T-helper 2 cell (primary cell): ENCODE measurements at places on chromosomes 11 and 22.
A peak's percentile ranks its signal among the peaks of the same experiment; 100 is the strongest.

GRCh38 chr11:111541254-111542061 lies 938 bp downstream of the LAYN start:
- DNase-seq, result no peak

DNA sequence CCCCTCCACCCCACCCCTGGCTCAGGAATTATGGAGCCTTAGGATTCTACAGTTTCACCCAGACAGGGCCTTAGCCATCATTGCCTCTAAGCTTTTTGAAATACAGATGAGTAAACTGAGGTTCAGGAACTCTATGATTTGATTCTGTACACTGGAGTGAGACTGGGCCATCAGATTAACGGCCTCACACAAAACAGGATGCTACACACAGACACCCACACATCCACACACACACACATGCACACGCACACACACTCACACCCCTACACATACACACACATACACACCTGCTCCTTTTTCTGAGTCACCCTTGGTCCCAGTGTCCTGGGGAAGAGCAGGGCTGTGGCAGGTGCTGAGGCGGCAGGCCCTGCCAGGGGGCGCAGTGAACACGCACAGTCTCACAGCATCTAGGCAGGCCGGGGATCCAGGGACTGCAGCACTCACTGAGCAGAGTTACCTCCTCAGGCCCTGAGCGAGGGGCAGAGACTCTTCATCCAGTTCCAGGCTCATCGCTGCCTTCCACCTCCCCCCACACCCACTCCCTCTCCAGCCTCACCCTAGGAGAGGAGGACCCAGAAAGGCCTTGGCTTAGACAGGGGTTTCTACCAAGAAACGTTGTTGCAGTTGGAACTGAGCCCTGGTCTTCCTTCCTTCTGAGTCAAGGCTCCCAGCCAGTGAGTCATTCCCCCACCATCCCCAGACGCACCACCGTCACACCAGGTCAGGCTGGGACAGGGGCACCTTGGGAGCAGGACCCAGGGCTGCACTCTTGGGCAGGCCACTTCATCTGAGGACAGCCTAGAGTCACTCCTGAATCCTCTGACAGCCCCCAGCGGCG lies 89.8 kb upstream of the PARVA start:
- peak; percentile 24 for DNase-seq

DNA sequence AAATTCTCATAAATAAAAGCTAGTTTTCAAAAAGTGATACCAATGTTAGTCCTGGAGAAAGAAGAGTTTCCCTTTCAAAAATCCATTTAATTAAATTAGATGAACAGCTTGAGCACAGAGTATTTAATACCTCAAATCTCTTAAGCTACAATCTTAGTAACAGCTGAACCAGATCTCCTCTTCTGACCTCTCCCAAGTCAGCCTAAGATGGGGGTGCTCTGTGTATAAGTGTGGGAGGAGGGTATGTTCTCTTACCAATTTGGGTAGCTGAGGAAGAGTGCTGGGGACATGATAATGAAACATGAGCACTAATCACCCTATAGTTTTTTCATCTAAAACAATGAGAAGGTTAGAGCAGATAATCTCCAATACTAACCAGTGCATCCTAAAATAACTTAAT lies 9.6 kb downstream of the TPH1 start:
- no peak for DNase-seq

DNA sequence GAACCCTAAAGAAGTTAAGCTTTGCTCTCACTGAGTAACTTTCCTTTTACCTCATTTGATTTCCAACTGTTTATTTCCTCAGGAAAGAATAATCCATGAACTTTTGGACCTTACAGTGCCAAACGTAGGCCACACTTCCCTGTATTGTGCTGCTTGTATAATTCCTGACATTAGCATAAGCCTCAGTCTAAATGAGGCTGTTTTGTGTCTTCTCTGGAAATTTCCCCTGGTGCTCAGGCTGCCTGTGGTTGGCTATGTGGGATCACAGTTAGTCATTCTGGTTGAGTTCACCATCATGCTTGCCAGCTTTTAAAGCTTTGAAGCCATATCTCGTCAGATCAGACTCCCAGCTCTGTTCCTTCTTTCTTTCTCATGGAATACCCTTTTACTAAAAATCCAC lies 107.0 kb downstream of the FAM76B start:
- DNase-seq, result no peak

DNA sequence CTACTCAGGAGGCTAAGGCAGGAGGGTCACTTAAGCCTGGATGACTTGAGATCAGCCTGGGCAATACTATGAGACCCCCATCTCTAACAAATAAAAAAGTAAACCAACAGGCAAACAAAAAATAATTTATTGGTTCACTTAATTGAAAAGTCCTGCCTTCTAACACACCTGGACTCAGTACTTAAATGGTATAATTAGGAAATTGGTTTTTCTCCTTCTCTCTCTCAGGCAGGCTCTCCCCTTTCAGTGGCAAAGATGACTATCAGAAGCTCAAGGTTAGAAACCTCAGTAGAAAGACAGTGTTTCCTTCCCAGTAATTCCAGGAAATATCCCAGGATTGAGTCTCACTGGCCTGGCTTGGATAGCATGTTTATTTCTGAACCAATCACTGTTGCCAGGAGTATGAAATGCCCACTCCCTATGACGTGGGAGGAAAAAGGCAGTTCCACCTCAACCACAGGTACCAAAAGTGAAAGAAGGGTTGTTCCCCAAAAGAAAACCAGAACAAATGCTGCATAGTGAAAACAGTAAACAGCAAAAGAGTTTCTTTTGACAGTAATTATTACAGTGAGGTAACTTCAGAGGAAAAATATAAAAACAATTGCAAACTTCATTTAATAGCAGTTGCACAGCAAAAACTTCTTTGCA lies 56.3 kb upstream of the SOX6 start:
- no peak for DNase-seq

DNA sequence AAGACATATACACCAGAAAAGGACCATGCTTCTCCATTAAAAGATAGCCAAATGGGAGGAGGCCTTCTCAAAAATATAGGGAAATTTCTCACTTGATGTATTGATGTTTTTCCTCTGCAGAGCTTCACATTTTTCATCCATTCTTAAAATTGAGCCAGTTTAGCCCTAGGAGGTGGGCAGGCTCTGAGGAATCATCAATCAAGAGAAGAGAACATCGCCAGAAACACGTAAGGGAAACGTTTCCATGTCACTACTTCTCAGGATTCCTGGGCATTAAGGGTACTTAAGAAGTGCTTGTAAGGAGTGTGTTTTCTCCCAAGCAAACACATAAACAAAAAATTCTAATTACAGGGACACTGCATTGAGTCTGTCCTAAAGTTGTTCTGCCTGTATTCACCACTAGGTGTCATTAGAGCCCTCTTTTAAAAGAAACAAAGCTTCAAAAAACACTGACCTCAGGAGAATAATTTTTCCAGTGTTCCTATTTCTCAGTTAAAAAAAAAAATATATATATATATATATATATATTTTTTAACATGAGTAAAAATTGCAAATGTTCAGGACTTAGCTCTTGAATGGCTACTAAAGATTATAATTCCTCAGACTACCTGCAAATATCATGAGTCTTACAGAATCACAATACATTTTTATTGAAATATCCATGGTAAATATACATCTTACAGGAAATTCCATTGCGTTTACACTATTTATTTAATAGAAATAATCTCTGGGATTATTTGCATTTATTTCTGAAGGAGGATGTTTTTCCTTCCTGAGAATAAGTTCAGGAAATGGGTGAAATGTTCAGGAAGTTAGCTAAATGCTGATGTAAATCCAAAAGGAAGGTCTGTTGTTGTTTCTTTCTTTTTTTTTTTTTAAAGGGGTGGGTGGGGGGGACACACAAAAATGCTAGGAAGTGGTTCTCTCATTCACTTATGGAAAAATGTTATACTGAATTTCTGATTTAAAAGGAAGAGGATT lies 16.0 kb downstream of the FZD4 start:
- peak; percentile 39 for DNase-seq

DNA sequence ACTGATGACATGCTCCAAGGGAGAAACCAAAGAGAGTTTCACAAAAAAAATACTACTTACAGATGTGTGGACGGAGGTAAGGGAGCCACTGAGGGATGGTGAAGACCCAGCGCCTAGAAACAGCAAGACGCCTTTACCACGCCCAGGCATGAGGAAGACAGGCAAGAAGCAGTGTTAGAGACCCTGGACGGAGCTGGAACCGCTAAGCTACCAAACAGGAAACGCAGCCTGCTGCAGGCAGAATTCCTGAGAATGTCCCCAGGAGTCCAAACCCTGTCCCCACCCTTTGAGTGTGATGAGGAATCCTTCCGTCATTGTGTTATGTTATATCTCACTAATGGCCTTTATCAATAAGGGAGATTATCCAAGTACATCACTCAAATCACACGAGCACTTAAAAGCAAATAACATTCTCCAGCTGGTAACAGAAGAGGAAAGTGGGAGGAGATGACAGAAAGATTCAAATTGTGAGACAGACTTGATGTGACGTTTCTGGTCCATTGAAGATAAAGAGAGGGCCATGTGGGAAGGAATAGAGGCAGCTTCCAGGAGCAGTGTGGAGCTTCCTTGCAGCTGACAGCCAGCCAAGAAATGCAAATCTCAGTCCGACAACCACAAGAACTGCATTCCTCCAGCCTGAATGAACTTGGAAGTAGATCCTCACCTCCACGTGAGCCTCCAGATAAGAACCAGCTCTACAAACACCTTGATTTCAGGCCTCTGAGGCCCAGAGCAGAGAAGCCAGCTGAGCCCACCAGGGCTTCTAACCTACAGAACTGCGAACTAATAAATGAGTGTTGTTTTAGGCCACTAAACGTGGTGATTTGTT lies 19.1 kb downstream of the FAM181B start:
- DNase-seq, result no peak

DNA sequence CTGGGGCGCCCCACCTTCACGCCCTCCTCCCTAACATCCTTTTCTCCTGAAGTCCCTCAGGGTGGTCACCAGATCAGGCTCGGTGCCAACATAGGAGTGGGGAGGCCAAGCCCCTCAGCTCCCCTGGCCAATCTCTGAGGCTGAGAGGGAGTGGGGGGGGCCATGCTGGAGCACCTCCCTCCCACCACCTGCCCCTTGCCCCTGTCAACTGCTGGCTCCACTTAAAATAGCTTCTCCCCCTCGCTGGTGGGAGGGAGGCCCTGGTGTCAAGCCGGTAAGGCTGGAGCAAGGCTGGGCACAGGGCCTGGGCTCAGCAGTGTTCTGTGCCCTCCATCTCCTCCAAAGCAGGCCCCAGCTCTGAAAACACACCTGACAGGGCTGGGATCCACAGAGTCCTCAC lies 4.9 kb downstream of the PLXNB2 start:
- DNase-seq, result no peak

GRCh38 chr11:120170741-120171261 lies 32.9 kb upstream of the TRIM29 start:
- DNase-seq, result no peak

GRCh38 chr11:69186316-69187260 lies 30.9 kb downstream of the SMIM38 start:
- DNase-seq, result no peak

DNA sequence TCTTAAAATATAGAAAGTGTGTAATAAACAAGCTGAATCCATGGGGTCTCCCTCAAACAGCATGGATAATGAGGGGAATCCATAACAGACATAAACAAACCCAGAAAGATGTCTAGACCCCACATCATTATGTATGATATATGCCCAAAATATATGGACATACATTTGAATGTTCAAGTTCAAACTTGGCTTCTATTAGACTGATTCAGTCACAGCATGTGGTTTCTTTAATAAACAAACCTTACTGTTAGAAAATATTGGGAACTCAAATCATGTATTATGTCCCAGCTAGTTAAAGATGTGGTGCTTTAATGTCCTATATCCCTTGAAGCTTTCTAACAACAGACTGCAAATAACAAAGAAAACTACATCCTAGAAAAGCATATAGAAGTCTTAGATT lies 228.6 kb downstream of the SOX6 start:
- DNase-seq, result no peak

DNA sequence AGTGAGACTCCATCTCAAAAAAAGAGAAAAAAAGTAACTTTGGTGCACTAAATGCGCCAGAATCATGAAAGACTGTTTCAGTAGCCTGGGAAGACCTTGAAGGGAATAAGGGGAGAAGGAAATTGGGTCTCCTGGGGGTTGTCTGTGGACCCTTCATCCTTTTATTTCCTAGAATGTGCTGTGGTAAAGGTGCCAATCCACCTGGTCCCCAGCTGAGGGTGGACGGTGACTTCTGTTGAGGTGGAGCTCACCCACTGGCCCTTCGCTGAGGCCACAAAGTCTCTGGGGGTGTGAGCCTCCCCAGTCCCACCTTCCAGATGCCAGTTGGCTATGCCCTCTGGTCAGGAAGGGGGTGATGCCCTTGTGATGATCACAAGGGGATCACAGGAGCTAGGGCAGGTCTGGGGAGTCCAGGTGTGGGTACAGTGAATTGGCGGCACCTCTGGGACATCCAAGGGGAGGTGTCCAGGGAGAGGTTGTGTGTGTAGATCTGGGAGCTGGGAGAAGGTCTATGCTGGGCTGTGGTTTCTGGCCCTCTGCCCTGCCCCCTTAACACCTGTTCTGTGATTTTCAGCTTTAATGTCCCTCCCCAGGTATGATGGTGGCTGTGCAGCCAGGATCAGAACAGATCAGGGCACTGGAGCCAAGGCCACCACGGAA lies 34.2 kb upstream of the LMO1 start:
- DNase-seq, result no peak

DNA sequence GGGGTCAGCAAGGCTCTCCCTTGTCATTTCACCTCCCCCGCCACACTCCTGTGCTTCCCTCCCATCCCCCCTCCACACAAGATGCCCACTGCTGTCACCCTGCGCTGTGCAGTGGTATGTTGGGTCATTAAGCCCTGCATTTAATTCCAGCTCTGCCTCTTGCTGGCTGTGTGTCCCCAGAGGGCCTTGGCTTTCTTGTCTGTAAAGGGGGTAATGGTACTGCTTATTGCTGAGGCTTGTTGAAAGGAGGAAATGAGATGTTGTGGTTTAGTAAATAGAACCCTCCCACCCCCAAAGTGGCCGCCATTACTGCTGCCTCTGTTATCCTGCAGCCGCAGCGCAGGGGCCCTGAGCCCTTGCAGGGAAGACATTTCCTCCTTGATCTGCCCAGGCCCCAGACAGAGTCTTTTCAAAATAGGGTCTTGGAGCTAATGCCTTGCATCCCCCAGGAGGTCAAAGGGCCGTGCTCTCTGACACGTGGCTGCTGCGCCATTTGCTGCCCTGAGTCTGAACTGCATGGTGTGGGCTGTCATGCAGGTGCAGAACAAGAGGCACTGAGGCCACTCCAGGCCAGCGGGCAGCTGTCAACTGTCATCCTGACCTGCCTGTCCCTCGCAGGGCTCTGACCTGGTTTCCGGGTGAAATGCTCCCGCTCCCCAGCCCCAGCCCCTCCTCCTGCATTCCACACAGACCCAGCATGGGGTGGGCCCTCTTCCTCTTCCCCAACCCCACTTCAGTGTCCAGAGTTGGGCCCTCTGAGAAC lies 18.7 kb downstream of the PVALB start:
- DNase-seq, result no peak
